Camera-type eye (tissue), 1 donor: ENCODE measurements at places on chromosomes 3 and 15. TPM values are rescaled to one million over a fixed set of nuclear protein-coding genes. Genes with fewer than 3 reads are reported as not detected.

CCNB2 gene
- 21.2 TPM for total RNA-seq

OXSR1 gene
- total RNA-seq, result 48.1 TPM

CDC25A gene
- 4.6 TPM for total RNA-seq

BFSP2 gene
- total RNA-seq, result 299 TPM

PDIA3 gene
- total RNA-seq, result 131 TPM
